ENCODE measurements at places on chromosomes 4 and X. TPM values are rescaled to one million over a fixed set of nuclear protein-coding genes. Genes with fewer than 3 reads are reported as not detected.

HPGD gene
- 0.20 TPM for total RNA-seq

F11 gene
- not detected for total RNA-seq

SLC2A9 gene
- 3.8 TPM for total RNA-seq

AFM gene
- total RNA-seq: not detected

MAGEA1 gene
- total RNA-seq: not detected

CD38 gene
- total RNA-seq: 0.07 TPM

CLNK gene
- not detected for total RNA-seq

GPR143 gene
- total RNA-seq: not detected

SEPSECS gene
- 8.5 TPM for total RNA-seq

ADGRG4 gene
- total RNA-seq: under 0.01 TPM

LRP2BP gene
- 0.76 TPM for total RNA-seq

XAGE2 gene
- total RNA-seq: not detected

NOX1 gene
- total RNA-seq: not detected

SYNPO2 gene
- total RNA-seq: 56.6 TPM

AWAT2 gene
- not detected for total RNA-seq

FRAS1 gene
- total RNA-seq: 37.8 TPM

ARHGAP24 gene
- 36.0 TPM for total RNA-seq

KIF4A gene
- total RNA-seq: 2.2 TPM

CC2D2A gene
- total RNA-seq: 15.2 TPM

MYOZ2 gene
- total RNA-seq: 1.4 TPM

BMX gene
- total RNA-seq: 0.33 TPM

RENBP gene
- 7.6 TPM for total RNA-seq

ACOX3 gene
- 22.1 TPM for total RNA-seq

MAGEA8 gene
- not detected for total RNA-seq

SHOX gene
- total RNA-seq: not detected

EDA gene
- total RNA-seq: 0.30 TPM

ZNF141 gene
- total RNA-seq: 7.6 TPM

FOXR2 gene
- not detected for total RNA-seq

PITX2 gene
- 0.33 TPM for total RNA-seq

PLCXD1 gene
- total RNA-seq: 24.1 TPM

C1QTNF7 gene
- 0.91 TPM for total RNA-seq

CDKL2 gene
- total RNA-seq: 2.3 TPM

TRAPPC2 gene
- 8.3 TPM for total RNA-seq

OTOP1 gene
- total RNA-seq: not detected

TMSB4X gene
- total RNA-seq: 6,415 TPM

RPL9 gene
- total RNA-seq: 797 TPM

UGT2B10 gene
- not detected for total RNA-seq

ODAPH gene
- not detected for total RNA-seq

DGKK gene
- not detected for total RNA-seq

CSN1S1 gene
- total RNA-seq: not detected

EDA2R gene
- total RNA-seq: 10.9 TPM

FAM184B gene
- total RNA-seq: 0.10 TPM

CSAG2 gene
- not detected for total RNA-seq

MAP7D3 gene
- 14.9 TPM for total RNA-seq

RNF212 gene
- 15.3 TPM for total RNA-seq

PLAC8 gene
- not detected for total RNA-seq
